Lower leg skin (tissue), 4 donors: ENCODE measurements at places on chromosomes 3 and 15.

DNA sequence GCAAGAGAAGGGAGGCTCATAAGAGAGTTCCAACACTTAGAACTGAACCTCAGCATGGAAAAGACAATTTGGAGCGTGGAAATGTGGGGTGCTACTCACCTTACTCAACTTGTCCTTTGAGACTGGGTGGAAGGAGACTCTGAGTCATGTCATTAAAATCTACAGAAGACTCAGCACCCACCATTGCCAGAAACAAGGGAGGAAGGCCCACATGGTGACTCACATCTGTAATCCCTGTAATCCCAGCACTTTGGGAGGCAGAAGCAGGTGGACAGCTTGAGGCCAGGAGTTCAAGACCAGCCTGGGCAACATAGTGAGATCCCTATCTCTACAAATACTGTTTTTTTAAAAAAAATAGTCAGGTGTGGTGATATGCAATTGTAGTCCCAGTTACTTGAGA lies 161.9 kb upstream of the UBE3A start:
- DNase-seq = no peak

- no peak for DNase-seq
Measured at GRCh38 chr3:189839576-189839975, 208.4 kb downstream of the TP63 start.

GRCh38 chr3:12308517-12308916 lies 19.6 kb downstream of the PPARG start:
- no peak for DNase-seq

- no peak for DNase-seq
Measured at GRCh38 chr15:30675126-30675525, 49.2 kb downstream of the ARHGAP11B start.

GRCh38 chr3:132399054-132399929 lies 18.0 kb upstream of the DNAJC13 start:
- DNase-seq = no peak

DNA sequence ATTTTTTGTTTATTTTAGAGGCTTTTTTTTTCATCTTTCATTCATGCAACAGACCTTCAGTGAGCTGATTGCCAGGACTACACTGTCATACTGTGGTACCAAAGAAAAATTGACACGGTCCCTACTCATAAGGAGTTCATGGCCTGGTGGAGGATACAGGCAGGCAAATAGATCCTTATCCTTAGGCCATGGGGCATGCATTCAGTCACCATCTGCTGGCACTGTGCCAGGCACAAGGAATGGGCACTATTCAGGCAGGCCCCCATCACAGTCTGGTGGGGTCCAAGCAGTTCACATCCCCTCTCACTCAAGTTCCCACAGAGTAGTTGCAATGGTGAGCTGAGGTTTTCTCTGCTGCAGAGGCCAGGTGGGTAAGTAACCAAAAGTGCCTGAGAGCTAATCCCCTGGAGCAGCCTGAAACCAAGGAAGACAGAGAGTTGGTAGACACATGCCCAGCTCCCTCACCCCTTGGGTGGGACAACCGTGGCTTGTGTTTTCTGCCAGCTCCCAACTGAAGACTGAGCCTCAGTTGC lies 17.3 kb downstream of the CISH start:
- DNase-seq = no peak

- DNase-seq = no peak
Measured at GRCh38 chr3:118544458-118544857, 490.2 kb downstream of the IGSF11 start.

GRCh38 chr3:46097691-46098241 lies 70.5 kb upstream of the XCR1 start:
- DNase-seq = no peak

DNA sequence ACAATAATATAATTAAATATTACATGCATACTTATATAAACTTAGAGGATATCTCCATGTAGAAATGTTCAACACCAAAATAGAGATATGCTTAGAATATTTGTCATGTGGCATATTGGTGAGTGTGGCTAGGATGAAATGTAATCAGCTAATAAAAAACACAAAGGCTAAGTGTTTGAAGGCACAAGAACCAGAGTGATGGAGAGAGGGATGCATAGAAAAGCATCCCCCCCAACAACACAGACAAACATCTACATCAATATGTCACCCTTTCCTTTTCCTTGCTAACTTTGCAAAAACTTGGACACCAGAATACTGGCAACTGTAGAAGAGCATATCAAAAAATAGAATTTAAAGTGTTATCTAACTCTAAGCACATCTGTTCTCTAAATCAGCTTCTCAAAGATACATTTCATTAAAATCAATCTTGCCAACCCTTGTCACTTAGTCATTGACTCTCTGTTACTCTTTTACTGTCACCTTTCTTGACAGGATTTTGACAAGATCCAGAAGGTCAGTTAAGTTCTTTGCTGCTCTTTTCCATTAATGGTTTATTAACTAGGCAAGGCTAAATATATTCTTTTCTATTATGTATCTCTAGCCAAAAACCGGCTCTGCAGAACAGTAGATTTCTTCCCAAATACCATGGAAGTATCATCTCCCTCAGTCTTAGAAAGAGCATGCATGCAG lies 695.9 kb downstream of the OTOL1 start:
- no peak for DNase-seq

- no peak for DNase-seq
Measured at GRCh38 chr3:124078953-124079911, 87.3 kb upstream of the ROPN1 start.

DNA sequence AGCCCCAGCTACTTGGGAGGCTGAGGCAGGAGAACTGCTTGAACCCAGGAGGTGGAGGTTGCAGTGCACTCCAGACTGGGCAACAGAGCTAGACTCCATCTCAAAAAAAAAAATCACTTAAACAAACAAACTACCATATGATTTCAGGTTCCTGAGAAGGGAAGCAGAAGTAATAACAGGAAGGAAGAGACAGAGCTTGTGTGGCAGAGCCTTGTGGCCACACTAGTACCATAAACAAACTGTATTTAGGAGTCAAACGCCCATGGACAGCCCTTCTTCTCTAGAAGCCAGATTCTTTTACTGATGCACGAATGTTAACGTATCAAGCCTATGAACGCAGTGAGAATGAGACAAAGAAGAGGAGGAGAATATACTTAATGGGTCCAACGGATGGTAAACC lies 12.0 kb downstream of the MTMR10 start:
- no peak for DNase-seq

DNA sequence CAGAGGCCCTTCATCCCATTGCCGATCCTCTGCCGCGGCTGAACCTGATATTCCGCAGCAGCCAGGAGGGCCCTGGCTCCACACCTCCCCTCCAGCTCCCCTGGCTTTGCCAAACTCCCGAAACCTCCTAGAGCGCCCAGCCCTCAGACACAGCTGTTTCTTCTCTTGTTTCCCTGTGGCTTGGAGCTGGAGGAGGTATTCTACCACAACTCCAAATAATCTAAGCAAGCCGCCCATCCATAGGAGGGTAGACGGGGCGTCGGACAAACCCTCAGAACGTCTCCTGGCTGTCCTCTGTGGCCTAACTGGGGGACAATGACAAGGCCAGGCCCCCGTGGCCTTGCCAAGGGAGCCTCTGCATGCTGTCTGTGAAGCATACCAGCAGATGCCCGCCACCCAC lies 10.4 kb downstream of the PLA2G4D start:
- no peak for DNase-seq

DNA sequence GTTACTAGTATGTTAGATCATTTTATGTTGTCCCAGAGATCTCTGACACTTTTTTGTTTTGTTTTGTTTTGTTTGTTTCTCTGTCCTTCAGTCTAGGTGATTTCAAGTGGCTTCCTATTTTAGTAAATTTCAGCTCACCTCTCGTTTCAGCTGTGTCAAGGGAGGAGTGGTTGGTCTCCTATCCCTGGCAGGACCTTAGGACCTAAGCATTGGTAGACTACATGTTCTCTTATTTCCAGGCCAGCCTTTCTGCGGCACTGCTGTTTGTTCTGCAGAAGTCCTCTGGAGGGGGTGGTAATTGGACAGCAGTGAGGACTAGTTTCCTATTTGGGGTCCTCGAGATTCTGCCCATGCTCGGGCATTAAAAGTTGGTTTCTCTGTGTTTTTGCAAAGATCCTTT lies 31.8 kb downstream of the MGA start:
- DNase-seq = no peak

GRCh38 chr3:105585-105984 lies 91.0 kb upstream of the CHL1 start:
- no peak for DNase-seq
